ENCODE measurements at places on chromosomes 1 and 21.

- no peak for DNase-seq
- H3K27ac ChIP-seq, result no peak overlapping the region
- peaks cover 3% of the 10 kb centered on the region for H3K27me3 ChIP-seq
- no peaks in the 10 kb centered on the region for H3K36me3 ChIP-seq
Measured at GRCh38 chr1:245650441-245650960, 495.7 kb downstream of the KIF26B start.

- H3K4me3 ChIP-seq, result no peak overlapping the region
- no peak for DNase-seq
- H3K4me1 ChIP-seq, result no peaks in the 10 kb centered on the region
Measured at GRCh38 chr1:105830571-105831146, 1225.8 kb upstream of the PRMT6 start.

DNA sequence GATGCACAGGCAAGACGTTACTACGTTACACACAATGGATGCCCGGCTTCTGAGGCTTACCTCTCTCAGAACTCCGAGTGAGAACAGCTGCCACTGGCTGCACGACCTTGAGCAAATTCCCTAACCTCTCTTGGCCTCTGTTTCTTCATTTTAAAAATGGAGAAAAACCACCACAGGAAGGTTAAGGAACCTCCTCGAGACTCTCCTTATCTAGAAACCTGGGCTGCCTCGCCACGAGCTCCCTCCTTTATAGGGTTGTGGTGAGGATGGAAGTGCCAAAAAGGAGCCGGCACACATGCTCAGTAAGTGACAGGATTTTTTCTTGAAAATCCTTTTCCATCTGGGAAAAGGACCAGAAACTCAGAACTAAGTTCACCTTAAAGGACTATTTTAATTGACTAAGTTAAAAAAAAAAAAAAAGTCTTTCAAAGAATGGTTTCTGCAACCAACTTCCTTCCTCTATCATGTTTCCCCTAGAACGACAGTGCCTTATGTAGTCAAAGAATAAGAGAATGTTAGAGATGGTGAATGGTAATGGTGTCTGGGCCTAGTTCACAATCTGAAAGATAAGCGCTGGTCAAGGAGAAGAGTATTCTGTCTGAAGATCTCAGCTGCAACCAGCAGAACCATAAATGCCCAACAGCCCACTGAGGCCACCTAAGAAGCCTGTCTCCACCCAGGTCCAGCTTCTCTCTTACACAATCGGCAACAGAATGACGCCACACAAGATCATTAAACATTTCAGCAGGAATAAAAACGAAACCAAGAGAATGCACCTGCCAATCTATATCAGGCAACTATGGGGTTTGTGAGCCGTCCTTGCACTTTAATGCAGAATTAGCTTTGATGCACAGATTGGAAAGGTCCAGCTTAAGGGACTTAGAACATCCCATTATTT lies 64.9 kb downstream of the SLC45A1 start:
- H3K4me3 ChIP-seq, result peak overlapping the region; percentile 6
- no peak overlapping the region for H3K27ac ChIP-seq
- H3K36me3 ChIP-seq, result no peaks in the 10 kb centered on the region
- H3K4me1 ChIP-seq, result peaks cover 71% of the 10 kb centered on the region

DNA sequence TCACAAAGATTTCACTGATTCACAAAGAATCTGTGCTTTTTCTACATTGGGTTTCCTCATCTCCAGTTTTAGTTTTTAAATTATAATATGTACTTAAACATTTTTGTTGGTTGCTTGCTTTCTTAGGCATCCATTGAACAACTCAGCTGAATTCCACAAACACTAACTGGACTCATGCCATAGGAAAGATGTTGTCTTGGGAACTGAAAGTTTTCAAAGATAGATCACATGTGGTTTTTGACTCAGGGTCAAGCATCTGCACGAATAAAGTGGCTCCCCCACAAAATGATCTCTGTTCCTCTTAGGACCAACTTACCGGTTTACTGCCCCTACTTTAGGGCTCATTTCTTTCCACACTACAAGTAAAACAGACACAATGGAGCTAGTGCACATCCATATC lies 3.1 kb upstream of the KRTAP21-1 start:
- H3K4me1 ChIP-seq, result no peaks in the 10 kb centered on the region
- DNase-seq, result no peak
- H3K27ac ChIP-seq, result no peak overlapping the region
- no peaks in the 10 kb centered on the region for H3K27me3 ChIP-seq
- no peak overlapping the region for H3K4me3 ChIP-seq

DNA sequence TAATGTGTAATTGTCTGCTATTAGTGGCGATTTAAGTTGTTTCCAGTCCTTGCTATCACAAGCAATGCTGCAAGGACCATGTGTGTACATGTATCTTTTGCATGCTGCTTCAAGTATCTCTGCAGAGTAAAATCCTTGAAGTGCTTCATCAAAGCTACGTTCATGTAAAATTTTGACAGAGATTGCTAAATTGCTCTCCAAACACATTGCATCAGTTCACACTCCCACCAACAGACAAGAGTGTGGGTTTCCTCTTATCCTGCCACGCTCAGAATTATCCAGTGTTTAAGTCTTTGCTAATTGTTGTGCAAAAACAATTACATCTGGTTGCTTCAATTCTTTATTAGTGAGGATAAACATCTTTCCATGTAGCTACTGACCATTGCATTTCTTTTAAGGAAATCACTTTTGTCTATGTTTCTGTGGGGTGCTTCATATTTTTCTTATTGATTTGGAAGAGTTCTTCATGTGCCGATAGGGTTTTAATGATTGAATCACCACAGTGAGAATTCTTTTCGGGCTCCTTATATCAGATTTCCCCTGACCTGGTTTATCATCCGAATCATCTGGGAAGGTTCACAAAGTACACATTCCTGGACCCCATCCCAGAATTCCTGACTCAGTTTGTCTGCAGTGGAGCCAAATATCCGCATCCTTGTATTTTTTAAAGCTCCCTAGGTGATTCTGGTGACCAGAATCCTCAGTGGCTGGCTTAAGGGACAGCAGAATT lies 56.3 kb upstream of the GALNT2 start:
- H3K36me3 ChIP-seq, result no peaks in the 10 kb centered on the region
- no peak overlapping the region for H3K4me3 ChIP-seq
- H3K27ac ChIP-seq, result no peak overlapping the region
- H3K4me1 ChIP-seq, result no peaks in the 10 kb centered on the region

GRCh38 chr1:168488138-168488537 lies 55.7 kb downstream of the XCL2 start:
- H3K36me3 ChIP-seq, result no peaks in the 10 kb centered on the region
- H3K27ac ChIP-seq, result no peak overlapping the region
- H3K27me3 ChIP-seq, result no peaks in the 10 kb centered on the region

DNA sequence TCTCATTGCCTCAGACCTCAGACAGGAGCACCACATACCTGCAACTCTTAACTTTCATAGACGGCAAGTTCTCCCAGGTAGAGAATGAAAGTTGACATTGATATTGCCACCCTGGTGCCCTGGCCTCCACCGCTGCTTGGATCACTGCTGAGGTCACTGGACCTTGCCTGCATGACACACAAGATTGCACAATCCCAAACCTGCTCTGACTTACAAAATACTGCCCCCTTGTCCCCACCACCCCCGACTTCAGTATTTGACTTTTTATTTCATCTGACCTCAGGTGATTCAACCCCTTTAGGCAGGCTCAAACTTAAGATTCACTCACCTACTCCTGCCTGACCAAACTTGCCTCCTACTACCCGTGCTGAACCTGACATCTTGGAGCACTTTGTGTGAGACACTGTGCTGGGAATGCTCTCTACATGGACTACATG lies 43.1 kb upstream of the S1PR1 start:
- no peak overlapping the region for H3K27ac ChIP-seq
- no peaks in the 10 kb centered on the region for H3K4me1 ChIP-seq
- no peaks in the 10 kb centered on the region for H3K27me3 ChIP-seq
- no peak for DNase-seq

- H3K27ac ChIP-seq, result no peak overlapping the region
- no peak for DNase-seq
- H3K4me1 ChIP-seq, result no peaks in the 10 kb centered on the region
- H3K4me3 ChIP-seq, result no peak overlapping the region
Measured at GRCh38 chr1:198113342-198113750, 43.5 kb upstream of the NEK7 start.

- H3K27ac ChIP-seq, result peak overlapping the region; percentile 90
- peaks cover under 1% of the 10 kb centered on the region for H3K36me3 ChIP-seq
- H3K4me1 ChIP-seq, result peaks cover 41% of the 10 kb centered on the region
- DNase-seq, result no peak
- H3K27me3 ChIP-seq, result no peaks in the 10 kb centered on the region
- H3K4me3 ChIP-seq, result peak overlapping the region; percentile 84
Measured at GRCh38 chr1:205775717-205776056, 405 bp upstream of the RAB29 start.

DNA sequence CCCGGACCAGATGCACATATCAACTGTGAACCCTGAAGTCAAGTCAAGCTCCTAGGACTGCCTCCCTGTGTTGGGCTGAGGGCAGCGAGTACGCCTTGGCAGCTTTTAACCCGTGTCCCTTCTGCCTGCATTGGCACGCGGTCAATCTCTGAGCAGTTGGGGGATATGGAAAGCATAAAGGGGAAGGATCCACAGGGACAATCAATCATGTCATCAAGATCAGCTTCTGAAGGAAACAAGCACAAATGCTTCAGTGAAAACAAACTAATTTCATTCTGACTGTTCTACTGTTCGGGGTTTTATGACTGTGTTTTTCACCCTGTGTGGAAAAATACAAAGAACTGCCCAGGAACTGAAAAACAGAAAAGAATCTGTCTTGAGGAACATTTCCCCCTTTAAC lies 106.2 kb downstream of the RUNX1 start:
- no peak overlapping the region for H3K4me3 ChIP-seq
- DNase-seq, result no peak
- H3K36me3 ChIP-seq, result no peaks in the 10 kb centered on the region
- no peak overlapping the region for H3K27ac ChIP-seq

GRCh38 chr1:156110252-156110651 lies 4.3 kb upstream of the LMNA start:
- H3K27me3 ChIP-seq, result peaks cover 3% of the 10 kb centered on the region
- no peaks in the 10 kb centered on the region for H3K36me3 ChIP-seq
- peaks cover 26% of the 10 kb centered on the region for H3K4me1 ChIP-seq
- no peak for DNase-seq
- H3K27ac ChIP-seq, result no peak overlapping the region

DNA sequence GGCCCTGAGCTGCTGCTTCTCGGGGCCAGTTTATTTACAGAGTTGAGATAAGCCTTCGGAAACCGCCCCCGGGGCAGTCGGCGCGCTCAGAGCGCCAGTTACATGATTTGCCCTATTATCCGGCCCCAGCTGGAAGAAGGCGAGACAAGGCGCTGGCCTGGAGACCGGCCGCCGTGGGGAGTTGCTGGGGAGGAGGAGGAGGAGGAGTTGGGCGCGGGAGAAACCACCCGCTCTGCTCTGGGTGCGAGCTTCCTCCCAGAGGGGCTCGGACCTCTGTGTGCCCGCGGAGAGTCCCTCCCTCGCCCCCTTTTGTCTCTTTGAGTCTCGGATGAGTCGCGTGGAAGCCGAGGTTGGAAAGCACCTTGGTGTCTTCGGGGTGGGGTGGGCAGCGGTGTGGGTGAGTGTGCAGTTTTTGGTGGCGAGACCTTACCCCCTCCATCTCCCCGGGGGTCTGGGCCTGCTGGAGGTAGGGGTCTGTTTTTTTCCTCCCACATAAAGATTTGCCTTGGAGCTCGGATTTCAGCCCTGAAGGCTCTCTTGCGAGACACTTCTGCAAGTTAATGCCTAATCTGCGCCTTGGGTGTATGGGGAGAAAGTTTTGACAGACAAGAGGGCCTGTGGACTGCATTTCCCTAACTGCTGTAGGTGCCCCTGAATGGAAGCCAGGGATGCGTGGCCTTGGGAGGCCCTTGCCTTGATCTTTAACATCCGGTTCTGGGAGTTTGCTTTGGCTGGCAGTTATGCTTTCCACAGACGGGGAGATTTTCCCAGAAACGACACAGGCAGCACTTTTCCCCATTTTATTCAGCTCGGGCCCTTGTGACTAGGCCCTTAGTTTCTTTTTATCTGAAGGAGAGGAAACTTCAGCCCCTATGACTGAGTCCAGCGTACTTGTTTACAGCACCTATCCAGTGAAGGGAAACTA lies 80.0 kb downstream of the NDUFS5 start:
- DNase-seq, result peak; percentile 54
- peak overlapping the region; percentile 53 for H3K27ac ChIP-seq
- peaks cover 25% of the 10 kb centered on the region for H3K4me1 ChIP-seq
- H3K4me3 ChIP-seq, result peak overlapping the region; percentile 58

DNA sequence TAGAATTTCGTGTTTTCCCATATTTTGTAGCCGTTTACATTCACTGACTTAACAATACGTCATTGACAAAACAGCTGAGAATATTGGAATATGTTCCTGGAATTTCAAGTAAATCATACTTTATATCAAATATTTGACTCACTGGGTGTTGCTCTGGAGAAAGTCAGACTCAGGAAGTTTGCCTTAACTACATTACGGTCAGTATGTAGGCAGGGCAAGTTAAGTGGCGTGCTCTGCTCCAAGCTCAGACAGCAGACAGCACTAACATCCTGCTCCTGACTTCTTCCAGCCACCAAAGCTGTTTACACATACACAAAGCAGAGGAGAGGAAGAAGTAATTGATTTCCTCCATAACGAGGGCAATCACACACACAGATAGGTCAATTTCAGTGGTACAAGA lies 414.6 kb downstream of the LRRIQ3 start:
- no peak overlapping the region for H3K4me3 ChIP-seq
- H3K27me3 ChIP-seq, result no peaks in the 10 kb centered on the region
- no peaks in the 10 kb centered on the region for H3K36me3 ChIP-seq

DNA sequence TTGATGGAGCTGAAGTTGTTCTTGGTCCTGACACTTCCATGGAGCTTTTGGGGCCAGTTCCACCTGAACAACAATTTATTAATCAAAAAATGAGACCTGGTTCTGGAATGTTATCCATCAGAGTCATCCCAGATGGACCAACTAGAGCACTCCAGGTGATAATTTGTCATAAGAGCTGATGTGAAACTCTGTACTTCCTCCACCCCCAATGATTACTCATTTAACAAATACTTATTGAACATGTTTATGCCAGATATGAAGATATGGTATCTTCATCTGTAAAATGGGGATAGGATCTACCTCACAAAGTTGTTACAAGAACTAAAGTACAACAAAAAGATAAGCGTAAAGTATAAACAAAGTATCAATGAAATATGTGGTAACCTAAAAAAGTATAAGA lies 153.2 kb downstream of the VPS13D start:
- H3K4me3 ChIP-seq, result no peak overlapping the region
- H3K4me1 ChIP-seq, result peaks cover 33% of the 10 kb centered on the region
- DNase-seq, result no peak
- no peak overlapping the region for H3K27ac ChIP-seq

GRCh38 chr1:113153116-113153803 lies 80.3 kb downstream of the LRIG2 start:
- no peaks in the 10 kb centered on the region for H3K36me3 ChIP-seq
- H3K27ac ChIP-seq, result no peak overlapping the region
- DNase-seq, result no peak
- no peaks in the 10 kb centered on the region for H3K4me1 ChIP-seq

DNA sequence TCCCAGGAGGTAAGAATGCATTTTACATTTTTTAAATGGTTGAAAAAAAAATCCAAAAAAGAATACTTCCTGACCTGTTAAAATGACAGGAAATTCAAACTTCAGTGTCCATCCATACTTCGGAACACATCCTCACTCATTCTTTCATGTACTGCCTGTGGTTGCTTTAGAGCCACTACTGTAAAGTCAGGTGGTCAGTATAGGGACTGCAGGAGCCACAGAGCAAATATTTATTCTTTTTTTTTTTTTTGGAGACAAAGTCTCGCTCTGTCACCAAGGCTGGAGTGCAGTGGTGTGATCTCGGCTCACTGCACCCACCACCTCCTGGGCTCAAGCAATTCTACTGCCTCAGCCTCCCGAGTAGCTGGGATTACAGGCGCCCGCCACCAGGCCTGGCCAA lies 124.7 kb downstream of the CLIC6 start:
- no peaks in the 10 kb centered on the region for H3K4me1 ChIP-seq
- peaks cover 53% of the 10 kb centered on the region for H3K36me3 ChIP-seq
- no peak overlapping the region for H3K27ac ChIP-seq
- H3K4me3 ChIP-seq, result no peak overlapping the region
- DNase-seq, result no peak
